CD4-positive, alpha-beta T cell treated with Interleukin-6 at 100 ng/mL for 8 hours (primary cell): ENCODE measurements at places on chromosomes 2 and 18.
A peak's percentile ranks its signal among the peaks of the same experiment; 100 is the strongest.

DNA sequence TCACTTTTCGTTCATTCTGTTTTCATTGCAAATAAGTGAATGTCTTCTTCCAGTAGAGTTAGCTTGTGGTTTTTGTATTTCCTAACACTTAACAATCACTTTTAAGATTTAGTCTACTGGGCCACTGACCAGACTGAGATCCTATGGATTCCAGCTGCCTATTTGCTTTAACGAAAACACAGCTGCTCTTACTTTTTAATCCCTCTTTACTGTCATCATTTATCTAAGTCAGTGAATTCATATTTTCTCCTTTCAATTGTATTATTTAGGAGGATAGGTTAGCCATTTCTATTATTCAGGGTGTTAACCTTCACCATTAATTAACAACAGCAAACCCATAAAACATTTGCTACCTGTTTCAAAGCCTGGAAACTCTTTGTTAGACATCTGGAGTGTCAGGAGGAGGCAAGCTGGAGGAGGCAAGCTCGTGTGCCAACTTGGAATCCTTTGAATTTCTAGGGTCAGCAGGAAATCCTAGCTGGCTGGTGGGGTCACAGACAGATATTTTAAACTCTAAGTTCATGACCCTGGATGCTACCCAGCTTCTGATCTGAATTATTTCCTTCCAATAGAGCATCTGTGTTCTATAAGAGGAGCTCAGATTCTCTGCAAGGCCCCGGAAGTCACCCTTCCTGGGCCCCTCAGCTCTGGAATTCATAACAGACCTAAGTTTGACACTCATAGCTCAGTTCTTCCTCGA lies 385.3 kb downstream of the RBM43 start:
- DNase-seq: no peak

DNA sequence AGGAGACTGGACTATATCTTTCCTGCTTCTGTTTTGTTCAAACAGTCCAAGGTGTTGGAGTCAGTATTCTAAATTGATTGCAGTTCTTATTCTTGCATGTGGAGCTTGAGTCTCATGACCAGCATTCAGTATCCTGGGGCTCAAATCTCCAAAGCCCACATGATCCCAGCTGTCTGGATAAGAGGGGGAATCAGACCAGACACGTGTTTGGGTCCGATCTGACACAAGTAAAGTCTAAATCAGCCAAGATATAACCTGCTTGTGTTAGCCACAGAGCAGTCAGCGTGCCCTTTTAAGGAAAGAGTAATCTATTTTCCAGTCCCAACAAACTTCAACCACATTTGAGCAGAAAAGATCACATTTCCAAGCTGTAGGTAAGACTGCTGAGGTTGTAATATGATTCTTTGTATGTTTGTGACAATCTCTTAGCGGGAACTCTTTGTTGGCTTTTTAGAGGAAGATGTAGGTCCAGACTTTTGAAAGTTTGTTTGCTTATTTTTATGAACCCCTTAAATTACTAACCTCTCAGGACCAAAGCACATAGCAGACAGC lies 334.6 kb downstream of the SLC4A3 start:
- no peak for DNase-seq

DNA sequence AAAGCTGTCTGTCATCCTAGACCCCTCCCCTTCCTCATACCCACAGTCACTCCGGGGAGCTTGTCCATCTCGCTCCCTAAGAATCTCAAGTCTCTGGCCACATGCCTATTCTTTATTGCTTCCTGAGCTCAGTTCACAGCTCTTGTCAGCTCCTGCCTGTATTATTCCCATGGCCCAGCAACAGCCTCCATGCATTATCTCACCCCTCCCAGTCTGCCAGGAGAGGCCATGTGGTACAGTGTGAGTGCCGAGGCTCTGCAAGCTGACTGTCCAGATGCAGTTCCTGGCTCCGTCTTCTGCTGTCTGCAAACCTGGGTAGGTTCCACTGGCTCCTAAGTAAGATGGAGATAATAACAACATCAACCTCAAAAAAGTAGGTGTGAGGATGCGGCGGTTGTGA lies 79.7 kb downstream of the MRPS9 start:
- no peak for DNase-seq

DNA sequence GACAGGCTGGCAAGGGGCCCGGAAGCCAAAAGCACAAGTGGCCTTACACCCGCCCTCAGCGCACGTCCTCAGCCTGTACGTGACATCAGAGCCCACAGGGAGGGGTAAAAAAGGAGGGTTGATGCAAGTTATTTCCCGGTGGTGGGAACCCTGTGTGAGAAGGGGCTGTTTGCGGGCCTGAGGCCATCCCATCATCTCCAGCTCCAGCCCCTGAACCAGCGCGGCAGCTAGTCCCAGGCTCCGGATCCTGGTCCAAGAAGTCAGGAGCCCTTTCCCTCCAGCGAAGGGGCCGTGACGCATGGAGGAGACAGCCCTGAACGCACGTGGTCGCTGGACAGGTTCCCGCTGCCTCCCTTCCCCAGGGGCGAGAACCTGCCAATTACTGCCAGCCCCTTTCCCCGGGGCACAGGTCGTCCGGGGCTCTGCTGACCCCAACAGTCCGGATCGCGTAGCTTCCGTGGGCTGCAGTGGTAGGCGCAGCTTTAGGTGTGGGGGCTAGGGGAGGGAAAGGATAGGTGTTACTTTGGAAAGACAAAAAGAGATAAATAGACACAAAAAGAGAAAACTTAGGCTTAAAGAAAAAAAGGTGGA lies 1.3 kb upstream of the LRP2 start:
- DNase-seq: peak; percentile 18

GRCh38 chr18:9153256-9153655 lies 16.7 kb downstream of the ANKRD12 start:
- DNase-seq: no peak

- DNase-seq: no peak
Measured at GRCh38 chr2:26414311-26414710, 12.6 kb downstream of the DRC1 start.

- DNase-seq: no peak
Measured at GRCh38 chr18:32577561-32577960, 106.9 kb upstream of the GAREM1 start.

DNA sequence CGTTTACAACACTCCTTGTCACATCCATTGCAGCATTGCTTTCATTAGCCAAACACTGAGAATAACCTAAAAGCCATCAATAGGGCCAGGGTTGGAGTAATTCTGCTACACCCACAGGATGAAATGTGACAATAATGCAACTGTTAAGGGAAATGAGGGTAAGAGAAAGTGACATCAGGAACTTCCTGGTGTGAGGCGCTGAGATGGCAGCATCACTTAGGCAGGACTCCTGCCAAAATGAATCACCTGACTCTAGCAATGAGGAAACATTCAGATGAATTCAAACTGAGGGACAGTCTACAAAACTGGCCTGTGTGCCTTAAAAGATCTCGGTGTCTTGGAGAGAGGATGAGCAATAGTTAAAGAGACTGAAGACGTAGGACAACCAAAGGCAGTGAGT lies 115.6 kb upstream of the AGAP1 start:
- no peak for DNase-seq

DNA sequence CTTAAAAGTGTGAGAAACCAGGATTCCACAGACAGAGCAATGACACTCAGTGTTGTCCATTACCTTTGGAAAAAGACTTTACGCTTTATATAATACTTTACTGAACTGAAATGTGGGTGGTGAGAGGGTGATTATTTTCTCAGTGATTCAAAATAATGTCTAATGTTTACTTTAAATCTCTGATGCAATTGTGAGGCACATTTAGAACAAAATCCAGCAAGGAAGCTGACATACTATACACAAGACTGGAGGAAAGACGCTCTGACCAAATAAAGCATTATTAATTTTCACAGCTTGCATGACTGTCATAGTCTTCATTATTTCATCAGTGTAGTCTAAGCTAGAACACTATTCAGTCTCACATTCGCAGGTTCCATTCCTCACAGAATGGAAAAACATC lies 34.1 kb upstream of the STAT1 start:
- DNase-seq: no peak

DNA sequence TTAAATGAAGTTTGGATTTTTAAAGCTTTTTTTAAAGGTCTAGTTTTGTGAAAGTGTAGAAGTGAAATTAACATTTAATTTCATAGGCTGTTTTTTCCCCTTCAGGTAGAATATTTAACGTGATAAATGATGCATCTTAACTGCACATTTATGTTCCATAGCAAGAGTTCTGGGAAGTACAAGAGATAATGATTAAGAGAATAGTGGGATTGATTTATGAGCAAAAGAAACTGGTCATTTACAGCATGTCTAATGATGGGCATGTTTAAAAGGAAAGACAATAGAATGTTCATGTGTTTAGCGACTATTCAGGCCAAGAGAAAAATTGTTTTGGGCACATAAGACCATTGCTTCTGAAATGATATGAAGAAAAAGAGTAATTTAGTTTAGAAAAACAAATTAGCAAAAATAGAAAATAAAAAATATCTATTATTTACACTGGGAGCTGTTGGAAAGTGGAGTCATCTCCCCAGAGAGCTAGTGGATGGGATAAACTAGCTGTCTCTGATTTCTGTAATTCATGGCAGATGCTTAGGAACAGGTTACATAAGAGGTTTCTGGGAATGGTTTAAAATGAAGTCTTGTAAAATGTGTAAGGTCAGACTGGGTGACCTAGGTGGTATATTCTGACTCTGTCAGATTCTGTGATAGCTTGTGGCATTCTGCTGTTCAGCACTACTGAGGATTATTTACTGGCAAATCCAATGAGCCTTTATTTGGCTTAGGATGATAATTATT lies 60.7 kb downstream of the WDR7 start:
- DNase-seq: no peak

- no peak for DNase-seq
Measured at GRCh38 chr18:36831139-36831538, 2.2 kb downstream of the KIAA1328 start.

DNA sequence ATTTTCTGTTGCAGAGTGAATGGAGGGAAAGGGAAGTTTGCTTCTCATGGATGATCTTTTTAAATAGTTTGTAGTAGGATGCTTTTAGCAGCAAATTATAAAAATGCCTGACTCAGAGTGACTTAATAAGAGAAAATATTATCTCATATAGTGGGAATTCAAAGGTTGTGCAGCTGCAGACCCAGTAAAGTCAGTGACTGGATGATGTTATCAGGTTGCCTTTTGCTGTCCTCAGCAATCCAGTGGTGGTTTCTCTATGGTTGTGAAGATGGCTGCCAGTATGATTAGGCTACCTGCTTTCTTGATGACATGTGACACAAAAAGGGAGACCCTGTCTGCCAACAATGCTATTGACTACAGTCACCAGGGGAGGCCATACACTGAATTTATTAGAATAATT lies 184.8 kb downstream of the DIS3L2 start:
- DNase-seq: no peak

DNA sequence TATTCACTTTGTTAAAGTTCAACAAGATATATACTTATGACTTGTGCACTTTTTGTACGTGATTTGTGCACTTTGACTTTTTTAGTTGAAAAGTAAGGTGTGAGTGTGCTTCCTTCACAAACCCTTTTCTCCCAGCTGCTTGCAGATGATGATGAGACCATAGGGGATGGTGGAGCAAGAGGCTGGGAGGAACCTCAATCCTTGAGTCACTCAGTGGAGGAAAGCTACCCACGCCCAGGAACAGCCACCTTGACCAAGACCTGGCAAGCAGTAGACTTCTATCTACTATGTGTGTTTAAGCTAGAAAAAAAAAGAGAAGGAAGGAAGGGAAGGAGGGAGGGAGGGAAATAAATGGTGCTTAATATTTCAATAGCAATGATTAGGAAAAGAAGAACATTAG lies 25.2 kb upstream of the TAF1B start:
- DNase-seq: no peak

DNA sequence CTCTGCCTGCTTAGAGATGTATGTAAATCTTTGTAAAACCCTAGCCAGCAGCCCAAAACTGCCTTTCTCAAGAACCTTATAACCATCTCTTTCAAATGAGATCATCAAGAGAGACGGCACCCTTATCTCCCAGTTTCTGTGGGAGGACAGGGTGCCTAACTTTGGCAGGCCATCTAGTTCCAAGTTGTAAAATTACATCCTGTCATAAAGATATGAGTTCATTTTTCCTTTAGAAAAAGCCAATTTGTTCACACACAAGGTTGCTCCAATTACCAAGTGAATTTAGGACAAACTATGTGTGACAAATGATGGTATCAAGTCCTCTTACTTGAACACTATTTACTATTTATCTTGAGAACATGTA lies 65.3 kb downstream of the MEMO1 start:
- no peak for DNase-seq

- peak; percentile 72 for DNase-seq
Measured at GRCh38 chr2:68925295-68925896, 27.3 kb downstream of the GKN2 start.

- DNase-seq: no peak
Measured at GRCh38 chr2:27710640-27711430, 47.1 kb downstream of the SLC4A1AP start.

GRCh38 chr2:9918275-9918674 lies 33.2 kb upstream of the GRHL1 start:
- DNase-seq: no peak

GRCh38 chr18:74947417-74947816 lies 261.5 kb downstream of the PTGR3 start:
- no peak for DNase-seq

GRCh38 chr2:127634066-127634617 lies 11.8 kb upstream of the GPR17 start:
- DNase-seq: no peak

DNA sequence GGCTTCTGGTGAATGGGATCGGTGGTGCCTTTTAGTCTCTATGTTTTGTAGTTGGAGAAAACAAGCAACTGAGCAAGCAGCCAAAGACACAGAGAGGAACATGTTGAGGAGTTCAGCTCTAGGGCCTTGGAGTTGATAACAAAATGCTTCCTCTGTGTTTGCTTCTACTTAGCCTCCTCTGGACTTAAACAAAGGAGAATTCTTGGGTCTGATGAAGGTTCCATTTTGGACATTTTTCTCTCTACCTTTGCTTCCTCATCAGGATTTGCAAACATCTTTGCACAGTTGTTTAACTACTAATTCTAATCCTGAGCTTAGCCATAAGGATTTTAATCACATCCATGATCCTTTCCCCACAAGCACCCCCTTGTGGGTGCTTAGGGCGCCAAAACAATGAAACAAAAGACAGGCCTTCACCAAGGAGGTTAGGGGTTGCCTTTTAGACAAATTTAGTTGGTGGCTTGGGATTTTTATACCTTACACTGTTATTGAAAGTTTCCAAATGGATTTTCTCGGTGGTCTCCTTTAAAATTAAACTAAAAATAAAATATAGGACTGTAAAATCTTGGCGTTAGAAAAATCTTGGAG lies 148.5 kb upstream of the SATB2 start:
- no peak for DNase-seq

DNA sequence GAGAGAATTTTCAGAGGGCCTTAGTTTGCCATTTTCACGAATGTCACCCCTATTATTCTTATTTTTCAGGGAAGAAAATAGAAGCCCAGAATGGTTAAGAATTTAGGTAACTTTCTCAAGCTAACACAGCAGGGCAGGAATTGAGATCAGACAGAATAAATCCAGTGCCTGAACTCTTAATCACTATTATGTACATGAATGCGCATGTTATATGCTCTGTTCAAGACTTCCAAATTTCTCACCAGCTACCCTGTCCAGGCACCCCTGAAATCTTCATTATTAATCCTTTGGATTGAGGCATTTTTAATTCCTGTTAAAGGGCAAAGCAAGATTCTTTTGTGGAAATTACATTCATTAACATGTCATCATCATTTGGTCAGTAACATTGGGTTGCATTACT lies 218.4 kb downstream of the ACTR3 start:
- no peak for DNase-seq

GRCh38 chr2:174138161-174138560 lies 110.2 kb downstream of the OLA1 start:
- DNase-seq: no peak
